Fibroblast of the aortic adventitia (primary cell): ENCODE measurements at places on chromosomes 2 and 18.

DNA sequence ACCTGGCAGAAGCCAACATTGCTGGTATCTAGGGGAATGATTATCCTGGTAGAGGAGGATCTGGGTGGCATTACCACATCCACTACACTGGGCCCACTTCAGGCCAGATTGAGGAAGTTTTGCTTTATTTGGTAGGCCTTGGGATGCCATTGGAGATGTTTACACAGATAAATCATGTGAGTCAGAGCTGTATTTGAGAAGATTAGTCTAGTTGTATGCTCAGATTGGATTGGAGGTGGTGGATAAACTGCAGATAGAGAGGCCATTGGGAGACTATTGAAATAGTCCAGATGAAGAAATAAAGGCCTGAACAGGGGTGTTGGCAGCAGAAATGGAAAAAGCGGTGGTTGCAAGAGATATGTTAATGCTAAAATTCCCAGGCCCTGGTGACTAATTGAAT lies 81.5 kb downstream of the EFEMP1 start:
- peak; percentile 52 for DNase-seq

DNA sequence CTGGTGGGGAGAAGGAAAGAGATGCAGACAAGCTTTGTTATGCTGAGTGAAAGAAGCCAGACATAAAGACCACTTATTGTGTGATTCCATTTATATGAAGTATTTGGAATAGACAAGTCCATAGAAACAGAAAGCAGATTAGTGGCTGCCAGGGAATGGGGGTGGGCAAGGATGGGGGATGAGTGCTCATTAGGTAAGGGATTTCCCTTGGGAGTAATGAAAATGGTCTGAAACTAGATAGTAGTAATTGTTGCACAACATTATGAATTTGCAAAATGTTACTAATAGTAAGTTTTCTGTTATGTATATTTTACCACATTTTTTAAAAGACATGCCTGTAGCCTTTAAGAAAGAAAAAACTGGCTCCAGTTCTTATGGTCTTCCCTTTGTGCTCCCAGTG lies 154.9 kb downstream of the LNPK start:
- peak; percentile 65 for DNase-seq

- no peak for DNase-seq
Measured at GRCh38 chr2:240457223-240458043, 22.0 kb downstream of the GPC1 start.

DNA sequence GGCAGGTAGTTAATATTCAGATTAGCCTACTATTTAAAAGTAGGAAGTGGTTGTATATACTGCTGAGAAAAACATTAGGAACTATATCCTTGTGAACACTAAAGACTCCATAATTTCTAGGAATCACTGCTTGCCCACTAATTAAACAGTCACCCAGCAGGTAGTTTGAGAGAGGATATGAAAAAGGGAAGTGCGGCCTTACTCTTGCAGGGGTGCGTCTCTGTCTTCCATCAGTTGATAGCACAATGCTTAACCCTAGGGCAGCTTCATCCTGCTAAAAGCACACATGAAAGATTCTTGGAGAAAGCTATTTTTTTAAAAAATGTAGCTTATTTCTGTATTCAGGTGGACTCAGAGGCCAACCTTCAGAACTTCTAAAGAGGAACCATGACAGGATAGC lies 53.1 kb upstream of the ATP5MC3 start:
- DNase-seq: no peak

DNA sequence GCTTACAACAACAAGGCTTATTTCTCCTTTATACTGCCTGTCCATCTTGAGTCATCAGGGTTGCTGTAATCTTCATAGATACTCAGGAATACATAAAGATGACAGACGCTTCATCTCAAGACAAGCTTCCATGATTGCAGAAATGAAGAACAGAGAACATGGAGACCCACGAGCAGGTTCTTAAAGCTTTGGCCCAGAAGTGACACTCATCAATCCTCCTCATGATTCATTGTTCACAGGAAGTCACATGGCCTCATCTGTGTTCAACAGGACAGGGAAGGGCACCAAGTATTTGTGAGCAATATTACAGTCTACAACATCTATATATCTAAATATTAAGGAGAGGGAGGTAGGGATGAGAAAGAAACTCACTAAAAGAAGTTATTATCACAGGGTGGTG lies 36.5 kb upstream of the PGAP1 start:
- DNase-seq: no peak
